ENCODE measurements at places on chromosomes 3 and 15. TPM values are rescaled to one million over a fixed set of nuclear protein-coding genes. Genes with fewer than 3 reads are reported as not detected.

GRCh38 chr3:30858894-30859389, 35.5 kb downstream of the GADL1 start:
- DNase-seq: no peak

DNA sequence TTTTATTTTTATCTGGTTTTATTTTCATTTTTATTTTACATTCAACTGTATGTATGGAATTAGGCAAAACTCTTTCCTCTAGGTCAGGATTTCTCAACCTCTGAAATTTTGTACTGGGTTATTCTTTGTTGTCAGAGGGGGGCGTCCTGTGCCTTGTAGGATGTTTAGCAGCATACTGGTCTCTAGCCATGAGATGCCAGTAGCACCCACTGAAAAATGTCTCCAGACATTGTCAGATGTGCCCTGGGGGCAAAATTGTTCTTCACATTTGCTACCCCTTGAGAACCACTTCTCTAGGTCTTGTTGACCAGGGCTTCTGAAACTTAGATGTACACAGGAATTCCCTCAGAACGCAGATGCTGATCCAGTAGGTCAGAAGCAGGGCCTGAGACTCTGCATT, 5.4 kb downstream of the CHRNA5 start:
- DNase-seq: no peak

- DNase-seq: no peak
Measured at GRCh38 chr15:87633525-87633924, 623.0 kb downstream of the NTRK3 start.

GRCh38 chr3:191217301-191217700, 18.3 kb downstream of the OSTN start:
- DNase-seq: no peak

DNA sequence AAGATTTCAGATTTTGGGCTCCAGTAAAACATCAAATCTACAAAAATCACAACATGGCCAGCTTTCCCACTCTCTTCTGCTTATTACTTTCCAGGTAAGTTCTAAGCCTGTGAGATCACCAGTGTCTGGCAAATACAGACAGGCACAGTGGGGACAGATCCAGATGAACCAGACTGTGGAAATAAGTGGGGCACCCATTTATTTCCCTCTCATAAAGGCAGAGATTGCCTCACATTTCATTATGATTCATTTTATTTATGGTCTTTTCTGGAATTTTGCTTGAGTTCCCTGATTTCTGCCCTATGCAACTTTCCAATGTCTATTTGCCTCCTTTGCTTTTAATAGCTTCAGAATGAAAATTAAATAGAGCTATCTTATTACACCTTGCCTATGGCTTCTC, 66.8 kb downstream of the GREM1 start:
- DNase-seq: no peak

GRCh38 chr15:99106417-99107220, 1.7 kb downstream of the SYNM start:
- peak; percentile 66 for DNase-seq

DNA sequence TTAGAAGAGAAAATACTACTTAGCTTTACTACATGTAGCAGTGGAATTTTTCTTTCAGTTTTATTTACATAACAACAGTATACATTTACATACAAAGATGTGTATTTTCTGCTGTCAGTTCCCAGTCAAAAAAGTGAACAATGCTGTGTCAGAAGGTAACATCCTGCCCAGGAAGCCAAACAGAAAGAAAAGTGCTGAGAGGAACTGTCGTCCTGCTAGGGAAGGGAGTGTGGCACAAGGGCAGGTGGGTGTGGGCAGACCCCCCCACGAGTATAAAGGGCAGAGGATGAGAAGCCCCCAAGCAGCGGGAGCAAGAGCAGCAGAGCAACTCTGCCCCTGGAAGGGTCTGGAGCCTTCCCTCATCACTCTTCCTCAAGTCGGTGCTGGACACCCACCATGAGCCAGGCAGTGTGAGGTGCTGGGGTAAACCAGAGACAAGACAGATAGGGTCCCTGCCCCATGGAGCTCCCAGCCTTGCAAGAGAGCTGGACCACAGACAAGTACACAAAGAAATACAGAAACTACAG, 39.7 kb downstream of the TBC1D2B start:
- DNase-seq: no peak

- no peak for DNase-seq
Measured at GRCh38 chr15:81966631-81967030, 79.2 kb downstream of the MEX3B start.

IGSF10 gene
- 0.89 TPM for total RNA-seq

ARNT2 gene
- 4.9 TPM for total RNA-seq

GUCA1C gene
- not detected for total RNA-seq

CSPG4 gene
- total RNA-seq: 12.2 TPM

All from left colon (tissue), 2 donors.